ENCODE measurements at places on chromosomes 3 and 15.

GRCh38 chr3:163261618-163262017, 1765.0 kb downstream of the OTOL1 start:
- no peak for DNase-seq

GRCh38 chr3:47261301-47261700, 21.3 kb downstream of the KIF9 start:
- DNase-seq, result peak; percentile 23

- DNase-seq, result peak; percentile 14
These were observed 122.2 kb upstream of the DCBLD2 start for GRCh38 chr3:99023590-99024192.

DNA sequence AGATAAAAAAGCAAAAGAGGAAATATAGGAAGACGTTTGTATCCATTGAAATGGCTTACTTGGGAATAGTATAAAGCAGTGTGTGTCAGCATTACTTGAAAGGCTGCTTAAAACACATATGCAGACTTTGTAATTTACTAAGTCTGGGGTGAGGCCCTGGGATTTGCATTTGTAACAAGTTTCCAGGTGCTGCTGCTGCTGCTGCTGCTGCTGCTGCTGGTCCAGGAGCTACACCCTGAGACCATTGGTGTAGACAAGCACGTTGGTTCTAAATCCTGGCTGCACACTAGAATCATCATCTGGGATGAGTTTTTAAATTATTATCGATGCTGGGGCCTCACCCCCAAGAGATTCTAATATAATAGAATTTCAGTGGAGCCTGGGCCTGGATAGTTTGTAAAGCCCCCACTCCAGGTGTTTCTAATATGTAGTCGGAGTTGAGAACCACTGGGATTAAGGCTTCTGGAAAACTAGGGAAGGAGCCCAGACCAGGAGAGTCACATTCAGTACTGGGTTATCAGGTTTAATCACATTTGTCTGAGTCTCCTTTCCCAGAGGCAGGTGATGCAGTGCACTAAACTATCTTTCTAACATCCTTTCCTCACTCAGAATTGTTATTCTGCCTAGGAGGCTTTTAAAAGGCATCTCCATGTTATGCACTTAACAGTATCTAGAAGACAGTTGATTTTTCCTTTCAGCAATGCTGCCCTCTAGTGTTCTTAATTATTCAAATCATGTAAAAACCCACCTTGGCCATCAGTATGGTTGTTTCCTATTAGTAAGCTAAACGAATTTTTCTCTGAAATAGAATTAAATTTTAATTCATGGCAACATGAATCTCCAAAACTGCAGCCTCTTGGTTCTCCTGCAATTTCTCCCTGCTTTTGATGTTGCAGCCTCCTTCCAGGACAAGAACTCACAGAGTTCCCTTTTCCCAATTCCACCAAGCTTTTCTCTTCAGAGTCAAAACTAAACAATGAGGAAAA, 45.4 kb downstream of the SSR3 start:
- DNase-seq, result peak; percentile 65

- DNase-seq, result no peak
These were observed 248.2 kb downstream of the TBC1D5 start for GRCh38 chr3:17494117-17494809.

DNA sequence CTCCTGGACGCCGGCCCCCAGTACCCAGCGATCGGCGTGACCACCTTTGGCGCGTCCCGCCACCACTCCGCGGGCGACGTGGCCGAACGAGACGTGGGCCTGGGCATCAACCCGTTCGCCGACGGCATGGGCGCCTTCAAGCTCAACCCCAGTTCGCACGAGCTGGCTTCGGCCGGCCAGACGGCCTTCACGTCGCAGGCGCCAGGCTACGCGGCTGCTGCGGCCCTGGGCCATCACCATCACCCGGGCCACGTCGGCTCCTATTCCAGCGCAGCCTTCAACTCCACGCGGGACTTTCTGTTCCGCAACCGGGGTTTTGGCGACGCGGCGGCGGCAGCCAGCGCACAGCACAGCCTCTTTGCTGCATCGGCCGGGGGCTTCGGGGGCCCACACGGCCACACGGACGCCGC, 956 bp downstream of the ZIC1 start:
- DNase-seq, result no peak

DNA sequence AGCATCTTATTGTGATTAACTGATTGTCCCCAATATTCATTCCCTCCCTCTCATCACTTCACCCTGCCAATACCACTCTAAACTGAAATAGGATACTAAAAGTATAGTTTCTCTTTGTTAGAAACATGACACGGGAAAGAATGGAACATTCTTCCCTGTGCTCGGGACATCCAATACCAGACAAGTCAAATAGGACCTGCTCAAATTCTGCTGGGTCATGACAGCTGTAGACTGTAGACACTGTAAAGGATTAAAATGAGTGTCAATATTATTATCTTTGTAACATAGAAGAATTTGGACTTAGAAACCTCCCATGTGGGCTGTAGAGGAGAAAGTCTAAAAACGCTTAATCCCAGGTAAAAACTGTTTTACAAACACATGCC, 315.0 kb upstream of the NR2E3 start:
- DNase-seq, result no peak

- DNase-seq, result no peak
These were observed 53.5 kb downstream of the MAGEF1 start for GRCh38 chr3:184658223-184658928.

- DNase-seq, result no peak
These were observed 554.3 kb downstream of the EPHB1 start for GRCh38 chr3:135349254-135349948.

GRCh38 chr3:24510030-24510648, 15.5 kb upstream of the THRB start:
- no peak for DNase-seq

DNA sequence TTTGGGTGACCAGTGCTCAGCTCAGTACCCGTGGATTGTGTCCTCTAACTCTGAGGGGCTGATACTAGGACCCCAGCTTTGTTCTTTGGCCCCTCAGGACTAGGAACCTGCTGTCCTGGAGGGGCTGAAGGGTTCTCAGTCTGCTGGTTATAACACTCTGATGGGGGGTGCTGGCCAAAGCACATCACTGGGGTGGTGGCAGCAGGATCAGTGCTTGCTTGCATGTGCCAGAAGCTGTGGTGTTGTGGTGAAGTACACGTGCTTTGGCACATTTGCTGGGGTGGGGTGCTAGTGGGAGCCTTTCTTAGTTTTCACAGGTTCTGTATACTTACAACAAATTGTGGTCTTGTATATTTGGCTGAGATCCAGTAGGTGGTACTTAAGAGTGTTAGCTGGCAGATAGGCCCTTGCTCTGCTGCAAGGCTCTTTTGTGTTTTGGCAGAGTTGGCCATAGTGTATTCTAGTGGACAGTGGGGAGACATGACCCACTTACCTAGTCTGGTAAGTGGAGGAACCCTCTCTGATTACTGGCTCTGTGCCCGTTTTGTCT, 344.3 kb downstream of the EDEM1 start:
- no peak for DNase-seq

DNA sequence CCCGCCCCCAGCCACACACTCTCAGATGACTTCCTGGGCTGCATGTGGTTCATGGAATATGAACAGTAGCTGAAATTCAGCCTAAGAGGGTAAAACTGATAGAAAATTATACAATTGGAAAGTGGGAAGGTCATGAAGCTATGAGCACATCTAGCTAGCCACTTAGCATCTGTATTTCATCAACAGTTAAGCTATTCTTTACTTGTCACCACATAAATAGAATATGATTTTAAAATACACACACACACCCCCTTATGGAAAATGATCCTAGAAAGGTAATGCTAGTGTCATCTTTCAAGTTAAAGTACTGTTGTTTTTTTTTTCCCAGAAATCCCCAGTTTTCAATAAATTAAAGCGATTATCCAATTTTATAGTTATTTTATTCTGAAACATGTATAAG, 3.6 kb downstream of the MAP4 start:
- DNase-seq, result no peak

DNA sequence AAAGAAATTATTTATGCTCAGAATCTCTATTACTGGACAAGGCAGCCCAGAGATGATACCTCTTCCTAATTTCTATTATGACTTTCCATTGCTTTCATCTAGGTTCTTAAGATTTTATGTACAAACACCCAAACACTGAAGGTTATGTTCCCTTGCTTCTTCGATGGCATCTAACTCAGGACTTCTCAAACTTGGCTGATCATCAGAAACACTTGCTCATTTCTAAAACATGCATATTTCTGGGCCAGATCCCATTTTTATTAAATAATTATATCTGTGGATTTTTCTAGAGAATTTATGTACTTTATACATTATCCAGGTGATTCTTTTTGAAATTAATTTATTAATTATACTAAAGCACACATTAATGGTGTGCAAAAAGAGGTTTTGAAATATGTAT, 482.4 kb upstream of the NR2F2 start:
- no peak for DNase-seq

All from inflammatory macrophage (primary cell).